ENCODE measurements at places on chromosomes 12 and 14. TPM values are rescaled to one million over a fixed set of nuclear protein-coding genes. Genes with fewer than 3 reads are reported as not detected.

Gene RNASE3
- not detected for polyA plus RNA-seq

Gene PTPRB
- 35.8 TPM for polyA plus RNA-seq

Gene PRPH
- 1.2 TPM for polyA plus RNA-seq

Gene EML1
- 43.9 TPM for polyA plus RNA-seq

Gene TAS2R10
- polyA plus RNA-seq: 2.4 TPM

Gene NFATC4
- 102 TPM for polyA plus RNA-seq

Gene AKAP6
- 6.4 TPM for polyA plus RNA-seq

Gene ADAMTS20
- 0.07 TPM for polyA plus RNA-seq

Gene CLEC4A
- 3.2 TPM for polyA plus RNA-seq

Gene SOAT2
- polyA plus RNA-seq: 0.23 TPM

Gene CCNT1
- 35.7 TPM for polyA plus RNA-seq

Gene DTX1
- 3.8 TPM for polyA plus RNA-seq

Gene PMCH
- 0.99 TPM for polyA plus RNA-seq

Gene FOXN4
- 1.1 TPM for polyA plus RNA-seq

Gene RPGRIP1
- 0.74 TPM for polyA plus RNA-seq

Gene CMKLR1
- polyA plus RNA-seq: 12.7 TPM

Gene TMEM30B
- 22.4 TPM for polyA plus RNA-seq

Gene NANOG
- polyA plus RNA-seq: 0.18 TPM

Gene RNASE1
- 478 TPM for polyA plus RNA-seq

Gene SLC4A8
- polyA plus RNA-seq: 1.5 TPM

Gene BCL11B
- polyA plus RNA-seq: 2.6 TPM

Gene LHX5
- not detected for polyA plus RNA-seq

Gene CCDC177
- polyA plus RNA-seq: not detected

Gene CIROP
- not detected for polyA plus RNA-seq

Gene SIX1
- polyA plus RNA-seq: 0.86 TPM

Gene ALDH1L2
- 4.8 TPM for polyA plus RNA-seq

Gene TBPL2
- polyA plus RNA-seq: not detected

Gene PIWIL1
- polyA plus RNA-seq: not detected

Gene AMN
- 0.35 TPM for polyA plus RNA-seq

Gene KRT3
- polyA plus RNA-seq: not detected

Gene IRF9
- polyA plus RNA-seq: 57.6 TPM

Gene FRMD6
- polyA plus RNA-seq: 21.1 TPM

Gene CIDEB
- 15.3 TPM for polyA plus RNA-seq

Gene CCDC197
- not detected for polyA plus RNA-seq

Gene TMED10
- 199 TPM for polyA plus RNA-seq

Gene CYP27B1
- polyA plus RNA-seq: 0.99 TPM

Data from right lung (tissue), 10 donors.